ENCODE measurements at places on chromosomes 4 and X.

DNA sequence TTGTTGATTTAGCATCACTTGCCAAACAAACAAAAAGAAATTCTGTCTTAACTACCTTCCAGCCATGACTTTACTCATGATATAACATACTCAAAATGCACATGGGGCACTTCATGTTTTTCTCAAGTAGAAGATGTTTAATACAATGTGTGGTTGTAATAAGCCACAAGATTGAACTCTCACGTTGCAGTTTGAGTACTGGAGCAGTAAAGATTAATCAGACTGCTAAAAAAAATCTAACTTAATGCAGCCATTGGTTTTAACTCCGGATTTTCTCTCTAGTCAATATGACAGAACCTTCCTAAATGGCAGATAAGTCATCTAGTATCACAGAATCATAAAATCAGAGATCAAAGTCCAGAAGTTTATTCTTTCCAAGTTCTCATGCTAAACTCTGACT lies 117.9 kb downstream of the SH3KBP1 start:
- DNase-seq: no peak

DNA sequence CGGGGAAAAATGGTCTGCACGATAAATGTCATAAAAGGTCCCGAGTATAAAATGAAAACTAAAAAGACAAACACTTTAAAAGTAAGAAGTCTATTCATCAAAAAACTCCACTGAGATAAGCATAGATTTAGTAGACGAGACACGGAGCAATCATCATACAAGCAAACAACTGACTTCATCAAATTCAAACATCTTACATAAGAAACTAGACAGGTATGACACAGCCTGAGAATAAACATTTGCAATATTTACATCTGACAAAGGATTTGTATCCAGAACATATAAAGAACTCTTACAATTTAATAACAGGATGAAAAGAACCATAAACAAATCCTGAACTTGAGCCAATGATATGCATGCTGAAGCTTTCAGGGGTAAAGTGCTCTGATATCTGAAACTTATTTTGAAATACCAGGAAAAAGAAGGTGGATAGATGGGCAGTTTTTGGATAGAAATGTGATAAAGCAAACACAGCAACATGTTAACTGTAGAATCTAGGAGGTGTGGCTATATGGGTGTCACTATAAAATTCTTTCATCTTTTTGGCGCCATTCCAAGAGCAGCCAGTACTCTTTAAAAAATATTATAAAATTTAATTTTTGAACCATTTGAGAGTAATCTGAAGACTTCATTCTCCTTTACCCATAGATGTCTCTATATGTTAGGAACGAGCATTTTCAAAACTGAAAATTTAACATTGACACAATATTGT lies 12.0 kb downstream of the MPP1 start:
- DNase-seq: no peak

- DNase-seq: no peak
Measured at GRCh38 chrX:123277347-123277746, 93.3 kb downstream of the GRIA3 start.

DNA sequence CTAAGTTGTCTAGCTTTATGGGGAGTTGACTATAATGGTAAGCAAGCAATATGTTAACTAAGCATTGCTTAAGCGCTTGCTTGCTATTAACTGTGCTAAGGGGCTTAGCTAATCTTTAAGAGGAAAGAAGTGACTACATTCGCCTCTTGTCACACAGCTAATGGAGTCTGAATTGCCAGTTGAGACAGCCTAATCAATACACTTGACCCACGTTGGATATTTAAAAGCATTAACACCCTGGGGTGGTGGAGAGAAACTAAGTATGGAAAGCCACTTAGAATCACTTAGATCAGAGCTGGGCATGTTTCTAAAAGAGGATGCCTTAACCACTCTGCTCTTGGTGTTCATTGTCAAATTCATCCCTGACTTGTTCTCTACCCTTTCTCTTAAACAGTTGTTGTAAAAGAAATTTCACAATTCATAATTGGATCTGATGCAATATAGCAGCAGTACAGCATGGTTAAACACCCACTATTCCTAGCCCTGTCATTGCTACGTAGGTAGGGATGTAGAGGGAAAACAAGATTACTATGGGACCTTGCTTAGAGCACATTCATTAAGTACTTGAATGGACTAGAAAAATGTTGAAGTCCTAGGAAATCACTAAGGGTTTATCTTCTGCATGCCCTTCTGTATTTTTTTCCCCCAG lies 3.5 kb downstream of the ZAR1 start:
- no peak for DNase-seq

DNA sequence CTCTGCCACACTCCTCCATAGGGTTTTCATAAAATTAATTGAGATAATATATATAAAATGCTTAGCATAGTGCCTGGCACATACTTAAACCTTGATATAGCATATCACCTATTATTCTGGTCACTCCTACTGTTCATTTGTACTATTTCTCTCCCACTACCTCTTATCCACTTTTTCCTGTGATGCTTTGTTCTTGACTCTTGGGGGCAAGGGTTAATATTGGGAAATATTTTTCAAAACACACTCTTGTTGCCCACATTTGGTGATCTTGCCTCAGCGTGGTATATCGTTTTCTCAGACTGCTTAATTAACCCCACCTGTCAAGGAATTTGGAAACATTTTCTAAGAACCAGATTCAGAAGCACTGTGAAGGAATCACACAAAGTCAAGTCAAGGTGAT lies 16.3 kb downstream of the SERPINA7 start:
- no peak for DNase-seq

DNA sequence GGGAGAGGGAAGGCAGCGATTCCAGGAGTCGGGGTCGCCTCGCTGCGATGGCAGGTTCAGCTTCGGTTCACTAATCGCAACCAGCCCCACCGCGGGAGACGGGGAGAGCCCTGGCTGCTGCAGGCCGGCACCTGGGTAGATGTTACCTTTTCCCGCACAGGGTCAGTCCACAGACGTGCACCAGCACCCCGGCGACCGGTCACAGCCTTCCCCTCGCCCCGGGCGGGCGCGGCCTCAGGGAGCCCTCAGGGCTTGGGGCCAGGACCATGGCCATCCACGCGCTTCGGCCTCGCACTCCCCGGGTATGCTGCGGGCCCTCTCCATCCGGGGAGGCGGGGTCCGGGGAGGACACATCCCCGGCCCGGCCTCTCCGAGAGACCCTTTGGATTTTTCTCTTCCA lies 26.1 kb upstream of the EXOC1L start:
- DNase-seq: no peak

DNA sequence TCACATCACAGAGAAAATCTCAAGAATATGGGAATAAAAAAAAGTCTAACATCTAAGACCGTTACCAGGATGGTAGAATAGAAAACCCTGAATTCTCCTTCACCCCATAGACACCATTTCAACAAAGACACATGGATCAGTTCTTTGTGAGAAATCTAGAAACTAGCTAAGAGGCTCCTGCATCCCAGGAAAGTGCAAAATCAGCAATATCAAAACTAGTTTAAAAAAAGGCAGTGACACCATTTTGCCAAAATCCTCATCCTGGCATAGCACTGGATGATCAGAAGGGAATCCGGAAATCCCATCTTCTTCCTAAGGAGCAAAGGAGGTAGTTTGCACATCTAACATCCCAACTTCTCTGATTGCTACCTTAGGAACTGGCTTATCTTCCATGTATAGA lies 88.9 kb upstream of the MAGEE2 start:
- DNase-seq: no peak

- DNase-seq: no peak
Measured at GRCh38 chr4:56986192-56986591, 7.5 kb downstream of the POLR2B start.

GRCh38 chr4:24837336-24837735 lies 42.0 kb downstream of the SOD3 start:
- no peak for DNase-seq

DNA sequence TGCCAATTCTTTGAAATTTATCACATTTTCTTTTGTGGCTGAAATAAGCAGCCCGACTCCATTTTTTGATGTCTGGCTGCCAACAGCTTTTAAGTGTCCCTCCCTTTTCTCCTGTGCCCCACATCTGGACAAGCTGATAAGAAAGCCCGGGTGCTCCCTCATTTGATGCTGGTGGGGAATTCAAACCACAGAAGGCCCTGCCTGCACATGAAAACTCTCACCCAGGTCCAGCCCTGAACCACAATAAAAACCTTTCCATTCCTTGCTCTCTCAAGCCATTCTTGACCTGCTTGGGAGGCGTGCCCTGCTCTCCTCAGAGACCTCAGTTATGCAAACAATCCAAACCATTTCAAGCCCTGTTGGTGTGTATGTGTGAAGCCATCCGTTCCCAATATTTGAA lies 93.9 kb downstream of the FAM53A start:
- no peak for DNase-seq

GRCh38 chr4:168822481-168822880 lies 187.6 kb downstream of the CBR4 start:
- no peak for DNase-seq

DNA sequence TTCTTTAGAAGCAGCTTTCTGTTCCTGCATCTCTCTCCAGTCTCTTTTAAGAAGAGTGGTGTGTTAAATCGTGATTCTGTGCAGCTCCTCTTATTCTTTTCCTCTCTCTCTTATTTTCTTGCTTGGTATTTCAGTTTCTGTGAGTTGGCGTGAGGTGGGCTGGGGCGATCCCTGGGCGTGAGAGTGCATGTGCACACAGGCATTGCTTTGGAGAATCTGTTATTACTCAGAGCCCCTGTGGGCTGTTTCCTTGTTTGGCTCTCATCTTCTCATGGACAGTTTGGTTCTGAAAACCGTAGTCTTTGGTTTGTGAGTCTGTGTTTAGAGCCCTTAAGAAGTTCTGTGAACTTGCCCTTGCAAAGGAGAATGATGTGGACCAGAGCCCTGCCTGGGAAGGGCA lies 97.2 kb upstream of the CLNK start:
- DNase-seq: no peak

DNA sequence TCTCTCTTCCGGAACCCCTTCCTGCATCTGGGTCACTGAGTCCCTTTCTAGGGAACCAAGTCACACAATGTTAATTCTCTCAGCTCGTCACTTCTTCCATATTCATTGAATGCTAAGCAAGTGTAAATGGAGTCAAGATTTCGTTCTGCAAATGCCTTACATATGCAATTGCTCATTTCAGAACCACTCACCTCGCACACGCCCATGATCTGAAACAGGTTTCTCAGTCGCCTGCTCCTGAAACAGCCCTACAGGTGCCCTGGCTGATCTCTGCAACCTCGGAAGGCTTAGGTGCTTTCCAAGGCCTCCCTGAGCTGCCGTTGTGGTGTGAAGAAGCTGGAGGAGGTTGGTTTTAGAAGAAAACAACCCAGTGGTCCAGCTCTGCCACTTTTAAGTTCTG lies 100.8 kb upstream of the MSX1 start:
- no peak for DNase-seq

DNA sequence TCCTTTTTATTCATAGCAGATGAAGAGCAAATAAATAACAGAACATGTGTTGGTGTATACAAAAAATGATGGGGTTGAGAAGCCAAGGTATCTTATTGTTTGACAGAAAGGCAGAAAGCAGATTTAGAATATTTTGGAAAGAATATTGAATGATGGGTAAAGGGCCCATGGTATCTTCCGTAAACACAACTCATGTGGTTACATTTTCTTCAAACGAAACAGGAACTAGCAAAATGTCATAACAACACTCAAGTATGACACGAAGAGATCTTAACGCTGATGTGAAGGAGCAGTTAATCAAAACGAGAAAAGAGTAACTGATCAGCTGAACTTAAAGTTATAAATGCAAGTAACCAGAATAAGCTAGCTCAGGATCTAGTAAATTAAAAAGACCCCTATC lies 195.7 kb upstream of the GK2 start:
- no peak for DNase-seq

DNA sequence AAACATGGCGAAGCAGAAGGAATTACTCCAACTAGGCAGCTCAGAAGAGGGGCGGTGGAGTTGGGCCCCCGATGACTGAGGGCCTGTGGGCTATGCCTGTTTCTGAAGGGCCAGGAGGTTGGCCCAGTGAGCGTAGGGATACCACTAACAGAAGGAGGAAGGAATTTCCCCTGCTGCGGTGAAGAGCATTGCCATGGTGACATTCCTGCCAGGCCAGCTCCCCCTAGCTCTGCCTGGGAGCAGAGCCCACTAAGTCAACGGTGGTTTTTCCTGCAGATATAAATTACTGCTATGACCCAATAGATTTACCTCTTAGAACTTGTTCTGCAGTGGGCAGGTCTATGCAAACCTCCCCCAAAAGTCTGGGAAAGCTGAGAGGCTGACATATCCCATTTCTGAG lies 28.9 kb upstream of the HMX1 start:
- no peak for DNase-seq

DNA sequence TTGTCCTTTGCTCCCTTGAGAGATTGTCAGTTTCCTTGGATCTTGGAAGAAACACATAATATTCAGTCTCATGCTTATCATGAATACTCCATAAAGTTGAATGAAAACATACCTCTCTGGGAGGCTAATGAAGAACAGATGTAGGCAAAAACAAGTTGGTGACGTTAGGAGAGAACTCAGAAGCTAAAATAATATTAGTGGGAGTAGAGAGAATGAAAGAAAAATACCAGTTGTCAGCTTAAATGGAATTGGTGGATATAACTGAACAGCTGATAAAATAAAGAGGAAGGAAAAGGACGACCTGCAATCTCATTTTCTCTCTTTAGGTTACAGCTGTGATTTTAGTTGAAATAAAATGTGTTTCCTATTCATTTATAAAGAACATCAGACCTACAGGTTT lies 124.8 kb downstream of the SNCA start:
- DNase-seq: no peak

- no peak for DNase-seq
Measured at GRCh38 chrX:130090364-130090763, 19.9 kb downstream of the ELF4 start.

DNA sequence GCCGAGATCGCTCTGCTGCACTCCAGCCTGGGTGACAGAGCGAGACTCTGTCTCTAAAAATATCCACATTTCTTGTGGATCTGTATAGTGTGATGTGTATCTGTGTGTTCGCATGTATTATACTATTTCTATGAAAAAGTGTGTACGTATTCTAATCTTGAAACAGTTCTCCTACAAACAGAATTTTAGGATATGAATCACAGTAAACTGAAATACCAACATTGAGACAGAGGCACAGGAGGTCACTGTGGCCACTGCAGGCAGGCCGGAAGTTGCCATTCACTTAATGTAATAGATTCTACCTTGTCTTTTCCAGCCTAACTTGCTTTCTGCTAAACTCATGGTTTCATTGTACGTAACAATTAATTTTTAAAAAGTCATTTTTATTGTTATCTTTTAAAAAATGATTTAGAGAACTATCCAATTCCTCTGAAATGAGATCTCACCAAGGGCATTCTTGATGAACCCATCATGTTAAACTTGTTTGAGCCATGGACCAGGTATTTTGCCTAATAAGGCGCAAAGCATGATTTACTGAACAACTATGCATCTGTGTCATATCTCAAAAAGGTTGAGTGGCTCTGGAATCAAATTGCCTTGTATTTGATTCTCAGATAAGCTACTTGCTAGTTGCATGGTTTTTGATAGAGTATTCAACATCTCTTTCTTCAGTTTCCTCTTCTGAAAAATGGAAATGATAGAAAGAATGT lies 154.9 kb upstream of the GYPA start:
- DNase-seq: no peak

DNA sequence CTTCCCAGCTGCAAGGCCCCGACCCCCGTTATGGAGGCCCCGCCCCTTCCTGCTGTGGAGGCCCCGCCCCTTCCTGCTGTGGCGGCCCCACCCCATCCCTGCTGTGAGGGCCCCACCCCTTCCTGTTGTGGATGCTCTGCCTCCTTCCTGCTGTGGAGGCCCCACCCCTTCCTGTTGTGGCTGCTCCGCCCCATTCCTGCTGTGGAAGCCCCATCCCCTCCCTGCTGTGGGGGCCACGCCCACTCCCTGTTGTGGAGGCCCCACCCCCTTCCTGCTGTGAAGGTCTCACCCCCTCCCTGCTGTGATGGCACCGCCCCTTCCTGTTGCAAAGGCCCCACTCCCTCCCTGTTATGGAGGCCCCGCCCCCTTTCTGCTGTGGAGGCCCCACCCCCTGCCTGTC lies 104.9 kb upstream of the PSAPL1 start:
- DNase-seq: peak; percentile 8
